NCI-H2171 treated with DMSO at 0.1 percent for 48 hours (cell line): ENCODE measurements at places on chromosomes 13 and 19.
A peak's percentile ranks its signal among the peaks of the same experiment; 100 is the strongest.

- DNase-seq, result no peak
These were observed at the start of gene PGLYRP2 for GRCh38 chr19:15479391-15480345. Gene PGLYRP2 (minus strand): TSS chr19:15479501. CDS start chr19:15479371, 130 bp downstream.

DNA sequence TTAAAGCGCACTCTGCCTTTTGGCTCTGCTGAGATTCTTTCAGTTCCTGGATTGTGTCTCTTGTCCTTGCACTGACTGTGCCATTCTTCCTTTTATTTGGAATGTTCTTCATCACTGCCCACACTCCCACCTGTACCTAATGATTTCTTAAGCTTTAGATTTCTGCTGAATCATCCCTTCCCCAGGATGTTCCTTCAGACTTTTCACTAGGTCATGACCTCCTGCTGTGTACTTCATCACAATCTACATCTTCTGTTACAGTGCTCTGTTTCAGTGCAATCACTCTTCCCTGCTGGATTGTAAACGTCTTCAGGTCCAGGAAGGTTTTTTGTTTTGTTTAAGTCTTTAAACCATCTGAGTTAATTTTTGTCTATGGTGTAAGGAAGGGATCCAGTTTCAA is 281.0 kb downstream of the ATP8A2 start:
- DNase-seq, result peak; percentile 10

GRCh38 chr13:29081697-29082440 is 261.7 kb downstream of the MTUS2 start:
- no peak for DNase-seq

DNA sequence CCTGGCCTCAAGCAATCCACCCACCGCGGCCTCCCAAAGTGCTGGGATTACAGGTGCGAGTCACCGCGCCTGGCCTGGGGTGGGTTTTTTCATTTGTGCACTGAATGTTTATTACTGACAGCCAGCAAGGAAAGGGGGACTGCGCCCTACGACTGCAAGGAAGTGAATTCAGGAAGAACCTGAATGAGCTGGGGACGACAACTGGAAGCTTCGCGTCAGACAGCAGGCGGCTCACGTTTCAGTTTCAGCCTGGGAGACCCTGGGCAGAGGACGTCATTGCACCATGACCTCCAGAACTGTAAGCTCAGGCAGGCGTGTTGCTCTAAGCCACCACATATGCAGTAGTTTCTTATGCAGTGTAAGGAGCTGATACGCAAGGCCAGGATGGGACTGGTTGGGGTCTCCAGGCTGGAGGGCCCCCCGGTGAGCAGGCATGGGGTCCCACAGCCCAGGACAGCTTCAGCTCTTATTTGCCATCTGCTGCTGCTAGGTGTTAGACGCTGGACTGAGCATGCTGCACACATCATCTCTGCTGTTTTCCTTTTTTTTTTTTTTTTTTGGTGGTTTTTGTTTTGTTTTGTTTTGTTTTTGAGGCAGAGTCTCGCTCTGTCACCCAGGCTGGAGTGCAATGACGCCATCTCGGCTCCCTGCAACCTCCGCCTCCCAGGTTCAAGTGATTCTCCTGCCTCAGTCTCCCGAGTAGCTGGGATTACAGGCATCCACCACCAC is 66.6 kb downstream of the GADD45B start:
- DNase-seq, result peak; percentile 81

- DNase-seq, result no peak
These were observed 39.6 kb downstream of the NUMBL start for GRCh38 chr19:40650749-40651305.

DNA sequence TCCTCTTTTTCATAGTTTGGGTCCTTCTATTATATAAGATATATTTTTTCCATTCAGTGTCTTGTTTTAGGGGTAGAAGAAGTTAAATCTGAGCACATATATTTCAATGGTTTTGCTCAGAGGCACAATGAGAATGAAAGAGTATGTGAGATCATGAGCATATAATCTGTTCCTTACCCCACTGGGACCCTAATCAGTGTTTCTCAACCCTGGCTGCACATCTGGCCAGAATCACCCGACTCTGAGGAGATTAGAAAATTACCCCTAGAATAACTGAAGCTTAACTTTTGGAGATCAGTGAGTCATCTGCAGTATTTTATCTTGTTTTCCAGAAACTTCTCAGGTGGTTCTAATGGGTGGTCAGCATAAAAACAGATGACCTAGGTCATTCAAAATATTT is 782 bp downstream of the CYSLTR2 start:
- DNase-seq, result no peak

GRCh38 chr13:33207615-33207961 is 78.0 kb downstream of the STARD13 start:
- DNase-seq, result no peak
